ENCODE measurements at places on chromosomes 3 and 15.

DNA sequence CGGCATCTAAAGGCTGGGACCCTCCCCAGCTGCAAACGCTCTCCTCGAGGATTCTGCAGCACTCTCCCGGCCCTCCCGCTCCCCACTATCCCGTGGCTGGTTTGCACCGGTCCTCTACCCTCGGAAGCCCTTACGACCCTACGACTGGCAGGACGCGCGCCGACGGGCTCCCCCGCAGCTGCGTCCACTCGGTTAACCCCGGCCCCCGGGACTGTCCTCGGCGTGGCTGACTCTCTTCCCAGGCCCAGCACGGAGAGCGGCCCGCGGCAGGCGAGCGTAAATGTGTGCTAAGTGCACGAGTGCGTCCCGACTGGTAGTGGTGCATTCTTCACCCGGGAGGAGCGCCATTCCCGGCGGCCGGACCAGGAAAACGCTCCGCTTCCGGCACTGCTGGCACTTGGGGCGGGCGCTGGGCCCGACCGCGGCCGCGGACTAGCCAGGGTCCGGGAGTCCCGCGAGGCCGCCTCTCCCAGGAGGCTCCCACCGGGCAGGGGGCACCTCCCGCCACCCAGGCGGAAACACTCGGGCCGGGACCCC lies 508 bp downstream of the GORASP1 start:
- DNase-seq, result peak; percentile 71

GRCh38 chr3:12135029-12135657 lies 23.6 kb downstream of the TIMP4 start:
- peak; percentile 43 for DNase-seq

DNA sequence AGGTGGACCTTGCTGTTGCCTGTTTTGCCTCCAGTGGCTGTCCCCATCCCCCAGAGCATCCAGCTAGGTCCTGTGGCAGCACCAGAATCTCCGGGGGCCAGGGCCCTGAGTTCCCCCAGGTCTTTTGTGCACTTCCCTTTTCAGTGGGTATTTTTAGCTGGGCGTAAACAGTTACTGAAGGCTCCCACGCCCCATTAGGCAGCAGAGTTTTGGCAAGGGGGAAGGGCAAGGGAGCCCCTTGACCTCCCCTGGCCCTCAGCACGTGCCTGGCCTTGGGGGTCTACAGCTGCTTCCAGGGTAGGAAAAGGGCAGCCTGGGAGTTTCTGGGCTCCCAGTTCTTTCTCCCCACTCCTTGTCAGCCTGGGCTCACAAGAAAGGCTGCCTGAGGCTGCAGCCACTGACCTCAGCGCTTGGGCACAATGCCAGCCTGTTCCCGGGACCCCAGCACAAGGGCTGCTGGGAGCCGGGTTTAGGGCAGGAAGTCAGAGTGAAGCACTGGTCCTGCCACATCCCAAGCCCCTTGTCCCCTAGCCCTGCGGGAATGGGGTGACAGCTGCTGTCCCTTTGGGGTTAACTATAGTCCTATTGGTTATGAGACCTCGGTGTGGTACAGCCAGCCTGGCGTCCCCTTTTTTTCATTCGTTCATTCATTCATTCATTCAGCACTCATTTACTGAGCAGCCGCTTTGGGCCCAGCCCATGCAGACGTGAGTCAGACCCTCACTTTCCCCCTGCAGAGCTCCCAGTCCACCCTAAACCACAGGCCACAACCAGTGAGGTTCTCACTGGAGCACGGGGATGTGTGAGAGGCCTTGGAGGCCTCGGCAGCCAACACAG lies 8.4 kb downstream of the CSK start:
- DNase-seq, result peak; percentile 61

GRCh38 chr3:53080612-53081205 lies 34.8 kb upstream of the SFMBT1 start:
- DNase-seq, result no peak

DNA sequence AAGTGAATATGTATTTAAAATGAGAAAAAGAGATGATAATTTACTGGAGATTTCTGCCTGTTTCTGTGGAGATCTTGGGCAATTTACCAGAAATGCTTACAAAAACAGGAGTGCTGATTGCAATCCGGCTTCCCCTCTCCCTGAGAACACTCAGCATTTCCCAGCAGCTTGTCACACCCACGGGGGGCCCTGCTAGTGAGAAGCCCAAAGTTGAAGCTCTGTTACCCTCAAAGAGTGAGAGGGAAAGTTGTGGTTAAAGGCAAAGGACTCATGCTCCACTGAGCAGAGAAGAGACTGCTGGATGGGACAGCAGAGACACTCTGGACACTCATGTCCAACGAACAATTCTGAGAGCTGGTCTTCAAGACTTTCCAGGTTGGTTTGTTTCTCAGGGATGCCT lies 2.9 kb downstream of the MCTP2 start:
- no peak for DNase-seq

DNA sequence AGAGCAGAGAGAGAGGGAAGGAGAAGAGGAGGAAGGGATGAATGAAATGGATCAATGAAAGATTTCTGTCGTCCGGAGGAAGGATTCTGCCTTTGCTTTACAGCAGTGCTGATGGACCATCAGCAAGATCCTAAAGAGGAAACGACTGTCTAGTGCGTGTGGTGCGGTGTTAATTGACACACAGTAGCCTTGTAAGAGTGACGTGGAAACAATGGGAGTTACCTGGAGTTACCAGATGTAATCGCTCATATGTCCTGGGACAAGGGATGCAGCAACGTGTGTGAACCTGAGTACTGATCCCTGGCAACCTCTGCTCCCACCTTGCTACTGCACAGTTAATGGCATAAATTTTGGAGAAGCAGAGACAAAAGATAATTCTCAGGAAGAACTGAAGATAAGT lies 62.6 kb upstream of the TPRG1 start:
- DNase-seq, result no peak

DNA sequence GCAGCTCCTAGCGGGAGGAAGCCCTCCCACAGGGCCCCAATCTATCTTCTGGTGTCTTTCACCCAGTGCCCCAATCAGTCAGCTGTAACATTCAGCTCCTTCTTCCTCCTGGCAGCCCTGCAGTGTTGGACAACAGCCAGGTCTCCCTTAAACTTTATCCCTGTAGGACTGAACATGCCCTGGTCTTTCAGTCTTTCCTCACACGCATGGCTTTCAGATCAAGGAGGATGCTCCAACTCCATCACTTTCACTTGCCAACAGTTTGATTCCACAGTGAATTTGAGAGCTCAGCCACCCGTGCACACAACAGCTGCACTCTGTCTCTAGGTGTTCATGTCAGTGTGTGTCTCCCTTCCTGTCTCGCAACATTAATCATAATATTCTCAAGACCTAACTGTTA lies 28.5 kb upstream of the LRRC34 start:
- no peak for DNase-seq

DNA sequence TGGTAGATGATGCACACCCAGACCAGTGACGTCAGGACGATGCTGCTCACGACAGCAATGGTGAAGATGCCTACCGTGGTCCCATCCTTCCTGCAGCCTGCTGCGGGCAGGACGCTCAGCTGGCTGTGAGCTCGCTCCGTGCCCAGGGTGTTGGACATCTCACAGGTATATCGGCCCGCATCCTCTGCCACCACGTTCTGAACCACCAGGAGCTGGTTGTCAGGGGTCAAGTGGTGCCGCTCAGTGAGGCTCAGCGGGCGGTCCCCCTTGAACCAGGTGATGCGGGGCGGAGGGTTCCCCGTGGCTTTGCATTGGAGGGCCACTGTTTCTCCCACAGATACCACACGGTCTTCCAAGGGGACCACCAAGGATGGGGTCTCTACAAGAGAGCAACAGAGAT lies 117.8 kb downstream of the LRIG1 start:
- no peak for DNase-seq

DNA sequence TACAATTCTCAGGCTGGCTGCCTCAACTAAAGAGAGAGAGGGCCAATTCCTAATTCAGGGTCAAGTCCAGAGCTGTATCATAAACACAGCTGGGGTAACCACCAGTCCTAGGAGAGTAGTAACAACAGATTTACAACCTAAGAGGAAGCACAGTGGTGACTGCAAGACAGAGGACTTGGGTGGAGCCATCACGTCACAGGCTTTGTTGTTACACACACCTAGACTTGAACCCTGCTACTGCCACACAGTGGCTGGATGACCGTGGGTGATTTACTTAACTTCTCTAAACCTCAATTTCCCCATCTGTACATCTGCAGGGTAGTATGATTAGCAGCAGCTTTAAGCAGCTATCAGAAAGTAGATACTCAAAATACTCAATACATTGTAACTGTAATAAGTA lies 78.6 kb downstream of the MYLK start:
- DNase-seq, result no peak

DNA sequence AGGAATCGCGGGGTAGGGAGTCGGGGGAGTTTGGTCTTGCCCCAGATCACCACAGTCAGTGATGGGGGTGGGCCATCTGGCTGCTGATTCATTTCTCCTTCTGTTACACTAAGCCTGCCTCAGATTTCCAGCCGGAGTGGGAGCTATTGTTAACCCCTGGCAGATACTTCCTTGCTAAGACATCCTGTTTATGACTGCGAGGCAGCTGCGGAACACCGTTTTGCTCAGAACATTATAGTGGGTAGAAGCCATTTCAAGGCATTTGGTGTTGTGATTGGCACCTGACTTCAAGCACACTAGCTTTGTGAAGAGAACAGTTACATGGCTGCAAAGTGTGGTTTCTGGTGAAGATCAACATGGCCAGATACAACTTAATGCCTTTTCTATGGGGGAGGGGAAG lies 73.8 kb downstream of the FLNB start:
- DNase-seq, result no peak

- no peak for DNase-seq
Observed at GRCh38 chr3:184727357-184728009, 15.6 kb upstream of the MAGEF1 start.

DNA sequence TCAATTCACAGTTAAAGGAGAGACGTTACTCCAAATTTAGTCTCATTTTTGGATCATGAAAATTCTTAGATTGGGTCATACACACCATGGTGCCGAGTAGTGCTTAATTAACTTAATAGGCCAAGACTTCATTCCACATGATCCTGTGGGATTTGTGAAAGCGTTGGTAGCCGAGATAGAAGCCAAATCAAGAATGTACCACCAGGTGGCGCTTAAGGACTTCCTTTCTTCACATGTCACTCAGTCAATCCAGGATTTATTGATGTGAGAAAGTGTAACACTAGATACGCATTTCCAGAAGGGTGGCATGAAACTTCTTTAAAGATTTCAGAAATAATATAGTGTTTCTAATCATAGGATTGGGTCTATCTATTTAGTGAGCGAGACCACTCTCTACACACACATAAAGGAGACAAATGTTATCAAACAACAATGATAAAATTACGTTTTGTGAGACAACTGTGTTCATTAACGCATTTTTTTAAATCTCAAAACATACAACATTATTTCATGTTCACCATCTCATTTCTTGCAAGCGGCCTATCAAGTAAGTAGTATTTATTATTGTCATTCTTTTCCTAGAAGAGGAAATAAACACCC lies 436.1 kb downstream of the CHL1 start:
- peak; percentile 3 for DNase-seq

- no peak for DNase-seq
Observed at GRCh38 chr15:27486683-27487647, 516.0 kb downstream of the GABRG3 start.

DNA sequence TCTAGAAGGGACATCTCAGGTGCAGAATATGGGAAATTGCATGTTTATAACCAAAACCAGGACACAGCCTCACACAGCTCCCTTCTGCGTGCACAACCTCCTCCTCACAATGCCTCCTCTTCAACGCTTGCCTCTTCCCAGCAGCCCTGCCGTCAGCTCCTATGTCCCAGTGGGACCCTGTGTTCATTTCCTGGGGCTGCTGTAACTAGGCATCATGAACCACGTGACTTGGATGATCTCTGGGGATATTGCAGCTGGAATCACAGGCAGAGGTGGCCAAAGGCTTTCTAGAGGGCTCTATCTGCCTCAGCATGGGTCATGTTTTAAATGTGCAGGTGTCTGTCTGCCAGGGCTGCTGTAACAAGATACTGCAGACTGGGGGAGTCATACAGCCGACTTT lies 375.3 kb downstream of the OCA2 start:
- no peak for DNase-seq

GRCh38 chr15:40421246-40422157 lies 15.9 kb downstream of the IVD start:
- peak; percentile 55 for DNase-seq

DNA sequence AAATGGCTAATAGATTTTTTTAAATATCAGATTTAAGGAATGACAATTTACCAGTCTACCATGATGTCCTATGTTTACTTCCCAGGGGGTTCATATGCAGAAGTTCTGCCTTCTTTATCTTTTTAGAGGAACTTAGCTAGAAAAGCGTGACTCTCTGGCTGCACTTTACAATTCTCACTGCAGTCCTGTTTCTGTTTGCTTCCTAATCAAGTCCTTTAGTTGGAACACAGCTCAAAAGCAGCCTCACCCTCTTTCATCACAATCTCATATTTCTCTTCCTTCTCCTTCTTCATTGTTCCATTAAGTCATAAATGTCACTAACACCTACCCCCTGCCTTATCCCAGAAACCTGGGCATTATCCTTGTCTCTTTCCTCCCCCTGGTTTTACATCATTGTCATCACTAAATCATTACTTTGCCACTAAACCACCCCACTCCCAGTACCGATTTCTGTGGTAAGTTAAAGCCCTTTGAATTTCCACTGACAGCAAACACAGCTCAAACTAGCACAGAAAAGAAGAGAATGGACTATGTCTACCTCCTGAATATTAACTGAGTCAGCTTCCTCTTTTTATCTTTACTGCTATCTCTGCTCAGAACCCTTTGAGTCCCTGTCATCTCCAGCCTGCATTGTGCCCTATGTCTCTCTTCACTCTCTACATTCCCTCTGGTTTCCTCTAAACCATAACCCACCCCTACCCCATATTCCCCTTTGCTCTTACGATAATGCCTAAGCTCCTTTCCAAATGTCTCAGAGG lies 13.8 kb upstream of the PPP4R2 start:
- DNase-seq, result no peak

DNA sequence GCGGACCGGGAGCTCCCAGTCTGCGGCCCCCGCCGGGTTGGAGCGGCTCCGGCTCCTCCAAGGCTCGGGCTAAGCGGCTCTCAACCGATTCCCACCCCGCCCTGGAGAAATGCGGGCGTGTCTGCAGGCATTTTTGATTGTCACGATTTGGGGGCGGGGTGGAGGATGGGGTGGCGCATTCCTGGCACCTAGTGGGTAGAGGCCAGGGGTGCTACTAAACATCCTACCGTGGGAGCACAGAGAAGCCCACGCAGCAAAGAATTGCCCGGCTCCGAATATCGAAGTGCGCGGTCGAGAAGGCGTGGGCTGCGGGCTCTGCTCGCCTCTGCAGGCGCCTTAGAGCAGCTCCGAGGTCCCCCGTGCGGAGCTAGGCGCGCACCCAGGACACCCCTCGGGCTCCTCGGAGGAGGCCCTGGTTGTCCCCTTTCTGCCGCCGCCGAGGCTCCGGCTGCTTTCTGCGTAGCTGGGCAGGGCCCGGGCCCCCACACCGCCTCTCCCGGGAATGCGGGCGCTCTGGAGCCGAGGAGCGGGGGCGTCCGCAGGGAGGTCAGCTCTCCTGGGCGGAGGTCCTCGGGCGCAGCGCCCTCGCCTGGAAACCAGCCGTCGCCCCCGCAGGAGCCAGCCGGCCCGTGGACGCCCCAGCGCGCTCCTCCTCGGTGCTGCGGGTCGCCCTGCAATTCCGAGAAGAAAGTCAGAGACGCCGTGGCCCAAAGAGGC lies 16.5 kb upstream of the LAMP3 start:
- DNase-seq, result no peak

GRCh38 chr15:90141646-90142045 lies 39.4 kb upstream of the IDH2 start:
- no peak for DNase-seq

All from hypothalamus (tissue), 51 donors.